ENCODE measurements at places on chromosomes 1 and 21.

GRCh38 chr1:179775009-179775408 is 31.9 kb downstream of the FAM163A start:
- DNase-seq: no peak

DNA sequence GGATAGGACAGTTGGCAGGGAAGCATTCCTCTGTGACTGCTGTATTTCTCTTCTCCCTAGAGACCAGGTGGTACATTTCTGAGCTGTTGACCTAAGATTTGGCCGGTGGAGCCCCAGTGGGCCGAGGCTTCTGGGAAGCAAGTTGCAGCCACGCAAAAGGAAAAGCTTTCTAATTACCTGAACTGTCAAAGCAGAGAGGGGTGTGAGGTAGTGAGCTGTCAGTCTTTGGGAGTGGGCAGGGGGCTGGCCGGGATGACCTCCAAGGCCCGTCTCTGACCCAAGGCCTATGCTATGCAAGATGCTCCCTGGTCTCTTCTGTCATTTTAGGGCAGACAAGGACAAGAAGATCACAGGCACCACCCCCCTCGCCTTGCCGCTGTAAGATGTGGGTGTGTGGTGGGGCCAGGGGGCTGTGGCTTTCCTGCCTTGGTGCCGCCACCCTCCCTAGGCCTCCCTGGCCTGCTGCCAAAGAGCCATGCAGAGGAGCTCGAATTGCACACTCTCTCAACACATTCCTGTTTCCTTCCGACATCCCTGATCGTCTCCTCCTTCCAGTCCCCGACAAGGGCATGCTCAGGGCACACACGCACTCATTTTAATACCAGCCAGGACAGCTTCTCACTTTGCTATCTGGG is 7.7 kb downstream of the PADI1 start:
- DNase-seq: peak; percentile 67

GRCh38 chr1:103024051-103024450 is 84.3 kb downstream of the COL11A1 start:
- no peak for DNase-seq

GRCh38 chr1:42950116-42950481 is 8.6 kb downstream of the SLC2A1 start:
- no peak for DNase-seq

- no peak for DNase-seq
Measured at GRCh38 chr1:235225299-235225698, 64.2 kb upstream of the RBM34 start.
